Myometrial cell (primary cell): ENCODE measurements at places on chromosomes 7 and 10. TPM values are rescaled to one million over a fixed set of nuclear protein-coding genes. Genes with fewer than 3 reads are reported as not detected.

FGL2 gene
- not detected in 2 replicates for total RNA-seq

AASS gene
- 20.5 and 23.6 TPM in 2 replicates for total RNA-seq

PTF1A gene
- not detected in 2 replicates for total RNA-seq

NEUROD6 gene
- total RNA-seq, result not detected in 2 replicates

ANXA8L1 gene
- 0.86 and 2.7 TPM in 2 replicates for total RNA-seq

HNRNPH3 gene
- 18.1 and 24.2 TPM in 2 replicates for total RNA-seq

LRIT1 gene
- total RNA-seq, result not detected in 2 replicates

PLAC9 gene
- total RNA-seq, result not detected in 2 replicates

TMEM270 gene
- total RNA-seq, result not detected in 2 replicates

ZNF425 gene
- total RNA-seq, result 1.1 and 1.4 TPM in 2 replicates

BLVRA gene
- 93.4 and 113 TPM in 2 replicates for total RNA-seq

SLC26A3 gene
- total RNA-seq, result not detected in 2 replicates

PSD gene
- 9.2 and 14.1 TPM in 2 replicates for total RNA-seq

TUBB8 gene
- total RNA-seq, result not detected in 2 replicates

CRPPA gene
- total RNA-seq, result 0.89 and 1.2 TPM in 2 replicates

FAM25C gene
- total RNA-seq, result not detected in 2 replicates

VAX1 gene
- not detected in 2 replicates for total RNA-seq

ADIRF gene
- total RNA-seq, result 35.6 and 35.7 TPM in 2 replicates

UCN3 gene
- not detected in 2 replicates for total RNA-seq

CELF2 gene
- total RNA-seq, result under 0.01 TPM in 1 of 2 replicates, not detected in the other

CTAGE4 gene
- total RNA-seq, result 0.71 TPM in 1 of 2 replicates, not detected in the other

VPS37D gene
- 3.7 and 5.2 TPM in 2 replicates for total RNA-seq

ICA1 gene
- 0.71 and 2.3 TPM in 2 replicates for total RNA-seq

SCIN gene
- not detected in 2 replicates for total RNA-seq

PIP gene
- total RNA-seq, result not detected in 2 replicates

FKBP6 gene
- total RNA-seq, result not detected in 2 replicates

MAPK8 gene
- 46.4 and 56.9 TPM in 2 replicates for total RNA-seq

MGMT gene
- 1.2 and 2.5 TPM in 2 replicates for total RNA-seq

LIPM gene
- total RNA-seq, result not detected in 2 replicates

PLAU gene
- total RNA-seq, result 14.9 and 25.1 TPM in 2 replicates

ITGB8 gene
- total RNA-seq, result 1.2 and 2.5 TPM in 2 replicates

FAM25G gene
- total RNA-seq, result not detected in 2 replicates

CFTR gene
- total RNA-seq, result under 0.01 TPM in 1 of 2 replicates, not detected in the other

ZNF746 gene
- 11.3 and 17.3 TPM in 2 replicates for total RNA-seq

EGFR gene
- 33.5 and 34.9 TPM in 2 replicates for total RNA-seq

CYP2E1 gene
- 0.18 TPM in 1 of 2 replicates, not detected in the other for total RNA-seq

POM121 gene
- total RNA-seq, result 4.0 and 7.3 TPM in 2 replicates

TCAF2 gene
- 0.89 and 3.2 TPM in 2 replicates for total RNA-seq

ADAM8 gene
- 5.0 and 22.2 TPM in 2 replicates for total RNA-seq

SMO gene
- total RNA-seq, result 9.5 and 9.7 TPM in 2 replicates

SCART1 gene
- under 0.01 and 0.18 TPM in 2 replicates for total RNA-seq

ACHE gene
- not detected in 2 replicates for total RNA-seq

OR2A5 gene
- not detected in 2 replicates for total RNA-seq
